Hematopoietic multipotent progenitor cell treated with erythropoietin and hydrocortisone succinate and interleukin-3 and kit ligand, for 17 days (in vitro differentiated cells): ENCODE measurements at places on chromosomes 16 and 17.

DNA sequence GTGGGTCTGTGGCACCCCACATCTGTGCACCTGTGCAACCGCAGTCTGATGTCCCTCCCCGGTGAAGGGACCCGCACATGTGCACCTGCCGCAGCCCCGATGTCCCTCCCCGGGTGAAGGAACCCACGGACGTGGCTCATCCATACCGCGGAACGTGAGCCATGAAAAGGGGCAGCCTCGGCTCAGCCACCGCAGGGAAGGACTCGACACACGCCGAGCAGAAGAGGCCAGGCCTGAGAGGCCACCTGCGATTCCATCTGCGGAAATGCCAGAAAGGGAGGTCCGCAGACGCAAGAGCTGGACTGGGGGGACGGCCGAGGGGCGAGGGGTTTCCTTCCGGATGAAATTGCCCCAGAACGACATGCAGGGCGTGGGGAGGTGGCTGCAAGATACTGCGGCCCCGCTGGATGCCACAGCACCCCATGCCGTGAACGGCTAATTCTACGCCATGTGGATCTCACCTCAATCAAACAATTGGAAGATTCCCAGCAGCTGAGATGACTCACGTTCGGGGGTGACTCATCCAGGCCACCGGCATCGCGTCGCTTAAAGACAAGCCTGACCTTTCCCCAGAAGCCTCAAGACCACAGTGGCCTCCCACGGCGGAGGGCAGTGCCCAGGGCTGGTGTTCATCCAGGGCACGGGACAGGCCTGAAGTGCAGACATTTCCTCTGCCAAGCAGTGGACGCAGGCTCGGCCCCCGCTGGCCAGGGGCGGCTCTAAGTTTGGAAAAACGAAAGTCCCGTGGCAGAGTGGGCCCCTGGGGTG is 21.0 kb downstream of the SOX8 start:
- no peak for DNase-seq

DNA sequence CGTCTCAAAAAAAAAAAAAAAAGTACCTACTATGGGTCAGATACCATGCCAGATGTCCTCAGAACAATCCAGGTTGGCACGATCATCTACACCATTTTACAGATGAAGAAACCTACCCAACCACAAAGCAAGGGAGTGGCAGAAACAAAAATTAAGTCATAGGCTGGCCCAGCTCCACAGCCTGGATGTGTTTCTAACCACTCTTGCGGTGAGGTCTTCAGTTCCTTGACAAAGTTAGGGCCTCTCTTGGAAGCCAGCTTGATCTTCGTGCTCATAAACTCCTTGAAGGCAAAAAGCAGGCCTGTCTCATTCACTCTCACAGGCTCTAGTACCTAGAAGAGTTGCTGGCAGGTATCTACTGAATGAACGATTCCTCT is 6.2 kb downstream of the GGA2 start:
- no peak for DNase-seq

GRCh38 chr16:629185-629832 is 1.5 kb upstream of the WFIKKN1 start:
- DNase-seq = no peak

DNA sequence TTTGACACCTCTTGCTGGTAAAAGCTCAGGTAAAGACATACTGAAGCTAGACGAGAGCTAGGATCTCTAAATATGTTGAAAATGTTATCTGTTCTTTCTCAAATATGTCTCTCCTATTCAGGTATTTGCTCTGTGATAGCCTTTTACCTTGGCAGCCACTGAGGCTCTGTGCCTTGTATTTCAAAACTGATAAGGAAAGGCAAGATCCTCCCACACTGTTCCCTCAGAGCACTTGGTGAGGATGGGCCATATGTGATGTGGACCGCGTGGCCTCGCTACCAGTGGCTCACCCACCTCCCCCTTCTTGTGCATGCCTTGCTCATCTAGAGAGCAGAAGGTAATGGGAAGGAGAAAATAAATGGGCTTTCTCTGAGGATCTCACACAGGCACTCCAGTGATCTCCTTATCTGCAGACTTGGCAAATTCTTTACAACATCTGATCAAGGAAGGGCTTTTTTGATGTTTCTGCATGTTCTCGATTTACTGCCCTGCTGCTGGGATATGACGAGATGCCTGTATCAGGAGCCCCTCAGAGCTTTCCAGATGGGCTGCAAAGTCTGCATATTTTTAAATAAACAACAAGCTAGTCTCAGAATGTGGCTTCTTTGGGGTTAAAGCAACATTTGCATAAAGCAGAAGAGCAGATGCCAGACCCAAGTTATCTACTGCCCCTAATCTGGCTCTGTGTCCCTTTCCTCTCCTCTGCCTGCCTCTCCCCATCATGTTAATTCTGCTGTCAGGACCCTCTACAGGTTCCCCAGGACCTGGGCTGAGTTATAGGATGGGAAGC is 16.9 kb downstream of the HOXB1 start:
- DNase-seq = no peak
